ENCODE measurements at places on chromosomes 16 and 17.

GRCh38 chr17:75125984-75126383, 5.6 kb downstream of the NT5C start:
- no peak for DNase-seq

DNA sequence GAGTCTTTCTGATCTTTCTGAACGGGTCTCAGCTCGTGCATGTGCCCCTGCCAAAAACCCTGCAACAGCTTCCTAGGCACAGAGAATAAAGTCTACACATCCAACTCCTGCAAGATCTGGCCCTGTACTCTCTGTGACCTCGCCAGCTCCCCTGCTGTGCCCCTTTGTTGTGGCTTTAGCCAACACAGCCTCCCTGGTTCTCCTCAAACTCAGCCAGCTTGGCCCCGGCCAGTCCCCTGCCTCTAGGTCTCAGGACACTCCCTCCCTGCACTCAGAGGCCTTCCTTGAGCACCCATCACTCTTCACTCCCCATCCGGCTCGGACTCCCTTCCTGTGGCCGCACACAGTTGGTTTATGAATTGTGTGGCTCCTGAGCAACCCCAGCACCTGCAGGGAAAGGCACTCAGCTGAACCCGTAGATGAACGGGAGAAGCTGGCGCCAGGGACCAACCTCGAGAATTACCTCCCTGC, 1.4 kb downstream of the CEP131 start:
- no peak for DNase-seq

GRCh38 chr17:67434061-67434525, 57.0 kb downstream of the PITPNC1 start:
- peak; percentile 53 for DNase-seq

GRCh38 chr17:6427279-6427781, 7.6 kb downstream of the AIPL1 start:
- peak; percentile 62 for DNase-seq

GRCh38 chr16:89407925-89408300, 82.4 kb downstream of the ANKRD11 start:
- no peak for DNase-seq

- DNase-seq = peak; percentile 21
Measured at GRCh38 chr17:72030067-72030899, 90.5 kb upstream of the SOX9 start.

Measured in activated CD4-positive, alpha-beta T cell treated with anti-CD3 and anti-CD28 coated beads for 48 hours (primary cell).